Progenitor cell of endocrine pancreas (in vitro differentiated cells): ENCODE measurements at places on chromosomes 1 and 21. TPM values are rescaled to one million over a fixed set of nuclear protein-coding genes. Genes with fewer than 3 reads are reported as not detected.

- H3K27ac ChIP-seq: no peak overlapping the region
- no peaks in the 10 kb centered on the region for H3K27me3 ChIP-seq
- H3K36me3 ChIP-seq: peaks cover 47% of the 10 kb centered on the region
- peaks cover 13% of the 10 kb centered on the region for H3K4me1 ChIP-seq
- H3K4me3 ChIP-seq: no peak overlapping the region
Measured at GRCh38 chr1:94827434-94827833, 7.3 kb downstream of the SLC44A3 start.

- DNase-seq: no peak
- H3K36me3 ChIP-seq: no peaks in the 10 kb centered on the region
- H3K4me1 ChIP-seq: no peaks in the 10 kb centered on the region
- no peak overlapping the region for H3K4me3 ChIP-seq
Measured at GRCh38 chr1:93629101-93630059, 52.3 kb downstream of the BCAR3 start.

DNA sequence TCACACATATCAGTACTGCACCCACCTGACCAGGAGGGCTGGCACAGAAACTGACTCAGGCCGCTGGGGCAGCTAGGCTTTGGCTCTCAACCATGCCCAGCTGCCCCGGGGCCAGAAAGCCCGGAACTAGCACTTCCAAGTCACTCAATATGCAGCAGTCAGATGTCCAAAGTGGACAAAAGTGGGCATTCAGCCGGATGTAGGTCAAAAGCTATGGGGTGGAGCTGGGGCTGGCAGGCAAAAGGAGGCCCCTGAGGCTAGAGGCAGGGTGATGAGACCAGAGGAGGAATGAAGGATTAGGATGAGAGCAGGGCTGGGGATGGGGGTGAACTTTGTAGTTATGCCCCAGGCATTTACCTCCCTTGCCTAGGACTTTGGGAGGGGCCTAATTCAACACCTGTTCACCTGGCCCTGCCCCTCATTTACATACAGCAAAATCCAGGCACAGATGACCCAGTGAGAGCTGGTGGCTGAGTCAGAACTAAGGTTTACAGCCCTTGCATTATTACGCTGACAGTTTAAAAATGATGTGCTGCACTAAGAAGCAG, 30.7 kb upstream of the EDN2 start:
- peaks cover 1% of the 10 kb centered on the region for H3K4me1 ChIP-seq
- H3K27ac ChIP-seq: no peak overlapping the region
- peaks cover 19% of the 10 kb centered on the region for H3K27me3 ChIP-seq
- no peaks in the 10 kb centered on the region for H3K36me3 ChIP-seq
- no peak for DNase-seq

The ZNF684 gene
- total RNA-seq: 5.0 and 5.2 TPM in 2 replicates

DNA sequence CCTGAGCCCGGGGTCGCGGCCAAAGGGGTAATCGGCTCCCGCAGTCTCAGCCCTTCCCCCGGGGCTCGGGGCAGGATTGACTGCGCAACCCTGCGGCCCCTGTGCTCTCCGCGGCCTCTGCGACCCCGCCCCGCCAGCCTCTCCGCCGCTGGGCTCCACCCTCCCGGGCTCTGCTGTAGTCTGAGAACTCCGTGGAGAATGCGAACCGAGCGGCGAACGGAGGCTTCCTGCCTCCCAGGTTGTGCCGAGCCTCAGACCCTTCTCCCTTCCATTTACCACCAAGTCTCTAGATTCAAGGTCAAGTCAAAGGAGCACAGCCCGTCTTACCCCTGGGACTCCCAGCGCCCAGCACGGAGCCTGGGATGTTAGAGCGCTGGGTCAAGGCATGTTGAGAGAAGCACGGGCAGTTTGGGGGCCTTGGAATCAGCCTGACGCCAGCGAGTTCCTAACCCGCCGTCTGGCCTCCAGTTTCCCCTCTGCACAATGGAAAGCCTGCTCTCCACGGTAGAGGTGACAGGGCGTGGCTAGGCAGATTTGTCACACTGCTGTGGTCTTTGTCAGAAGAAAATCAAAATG, 3.0 kb downstream of the ATP2B4 start:
- H3K4me1 ChIP-seq: peaks cover 39% of the 10 kb centered on the region
- peaks cover 1% of the 10 kb centered on the region for H3K36me3 ChIP-seq
- DNase-seq: peak; percentile 32
- peak overlapping the region; percentile 62 for H3K27ac ChIP-seq
- H3K27me3 ChIP-seq: peaks cover 15% of the 10 kb centered on the region

GRCh38 chr1:38152351-38153065, 105.9 kb upstream of the POU3F1 start:
- DNase-seq: no peak
- no peaks in the 10 kb centered on the region for H3K4me1 ChIP-seq
- H3K36me3 ChIP-seq: no peaks in the 10 kb centered on the region

DNA sequence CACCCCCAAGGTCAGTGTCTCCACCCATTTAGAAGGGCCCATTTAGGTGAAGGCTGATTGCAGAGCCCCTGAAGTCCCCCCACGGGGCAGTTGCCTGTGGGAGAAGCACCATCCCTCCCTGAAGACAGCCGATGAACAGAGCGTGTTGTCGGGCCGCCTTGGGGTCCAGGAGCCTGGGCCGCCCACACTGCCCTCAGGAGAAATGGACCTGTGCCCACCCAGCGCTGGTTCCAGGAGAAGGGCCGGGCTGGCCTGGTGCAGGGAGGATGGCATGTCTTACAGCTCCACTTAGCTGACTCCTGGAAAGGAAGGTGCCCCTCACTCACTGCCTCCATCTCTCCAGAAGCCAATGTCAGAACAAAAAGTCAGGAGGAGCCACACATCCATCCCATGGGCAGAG, 252.7 kb upstream of the VAMP3 start:
- no peak overlapping the region for H3K4me3 ChIP-seq
- no peak for DNase-seq
- no peak overlapping the region for H3K27ac ChIP-seq
- H3K4me1 ChIP-seq: no peaks in the 10 kb centered on the region
- peaks cover 24% of the 10 kb centered on the region for H3K27me3 ChIP-seq

DNA sequence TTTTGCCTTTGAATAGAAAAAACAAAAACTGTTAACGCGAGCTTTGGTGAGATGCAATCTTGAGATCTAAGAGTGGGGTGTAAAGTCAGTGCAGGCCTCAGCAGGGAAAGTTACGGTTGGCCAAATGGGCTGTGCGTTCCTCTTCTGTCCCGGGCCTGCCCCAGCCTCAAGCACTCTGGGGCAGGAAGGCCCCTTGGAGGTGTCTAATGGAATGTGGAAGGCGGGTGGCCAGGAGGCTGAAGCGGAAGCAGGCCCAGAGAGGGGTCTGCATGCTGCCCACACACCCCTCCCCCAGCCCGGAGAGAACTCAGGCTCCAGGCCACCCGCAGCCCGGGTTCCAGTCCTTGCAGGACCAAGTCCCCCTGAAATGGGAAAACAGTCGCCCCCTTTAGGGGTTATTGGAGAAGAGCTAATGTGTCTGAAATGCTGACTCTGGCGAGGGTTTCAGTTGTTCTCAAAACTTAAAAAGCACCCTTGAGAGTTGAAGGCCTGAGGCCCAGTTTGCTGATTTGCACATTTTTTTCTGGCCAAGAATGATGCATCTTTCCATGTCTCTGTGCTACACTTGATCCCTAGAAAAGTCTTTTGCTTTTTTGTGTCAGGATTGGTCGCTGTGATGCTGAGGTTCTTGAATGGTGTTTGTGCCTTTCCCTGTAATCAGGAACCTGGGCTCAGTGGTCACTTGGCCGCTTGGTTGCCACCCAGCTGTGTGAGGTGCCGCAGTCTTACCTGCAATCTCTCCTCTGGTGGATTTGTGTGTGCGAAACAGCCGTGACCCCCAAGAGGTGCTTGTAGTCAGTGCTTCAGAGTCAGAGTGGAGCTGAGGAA, 2.0 kb downstream of the COL18A1 start:
- DNase-seq: no peak
- H3K4me3 ChIP-seq: peak overlapping the region; percentile 69
- no peaks in the 10 kb centered on the region for H3K36me3 ChIP-seq
- peak overlapping the region; percentile 90 for H3K27ac ChIP-seq

The OR2T35 gene
- total RNA-seq: not detected in 2 replicates

The KLHDC7A gene
- total RNA-seq: 0.96 and 1.6 TPM in 2 replicates

DNA sequence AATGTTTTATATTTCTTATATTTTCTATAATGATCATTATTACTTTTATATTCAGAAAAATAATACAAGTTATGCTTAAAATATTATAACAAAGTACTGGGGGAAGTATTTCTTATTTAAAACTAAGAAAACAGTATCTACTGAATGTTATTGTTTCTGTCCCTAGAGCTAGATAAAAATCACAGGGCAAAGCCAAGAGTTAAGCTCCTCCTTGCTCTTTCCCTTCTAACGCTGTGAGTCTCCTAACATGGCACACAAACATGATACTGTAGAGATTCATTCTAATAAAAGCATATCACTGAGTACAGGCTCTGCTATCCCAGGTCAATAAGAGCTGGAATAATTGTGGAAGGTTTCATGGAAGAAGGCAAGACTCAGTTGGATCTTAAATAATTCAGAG, 53.4 kb downstream of the PTPN14 start:
- peaks cover 6% of the 10 kb centered on the region for H3K36me3 ChIP-seq
- no peak for DNase-seq

GRCh38 chr1:225253173-225253572, 174.7 kb downstream of the LBR start:
- H3K4me3 ChIP-seq: no peak overlapping the region
- H3K27ac ChIP-seq: no peak overlapping the region
- no peaks in the 10 kb centered on the region for H3K4me1 ChIP-seq

GRCh38 chr1:219806642-219807041, 121.7 kb downstream of the SLC30A10 start:
- no peak for DNase-seq
- H3K4me3 ChIP-seq: no peak overlapping the region
- H3K4me1 ChIP-seq: no peaks in the 10 kb centered on the region

GRCh38 chr1:54542120-54542961, 5.7 kb upstream of the ACOT11 start:
- H3K27me3 ChIP-seq: peaks cover 39% of the 10 kb centered on the region
- no peaks in the 10 kb centered on the region for H3K36me3 ChIP-seq
- H3K4me3 ChIP-seq: peak overlapping the region; percentile 73
- peak overlapping the region; percentile 86 for H3K27ac ChIP-seq
- H3K4me1 ChIP-seq: peaks cover 5% of the 10 kb centered on the region

The PLA2G4A gene
- total RNA-seq: 0.72 and 1.00 TPM in 2 replicates

- no peaks in the 10 kb centered on the region for H3K36me3 ChIP-seq
- DNase-seq: no peak
- H3K27me3 ChIP-seq: peaks cover 49% of the 10 kb centered on the region
- peaks cover 2% of the 10 kb centered on the region for H3K4me1 ChIP-seq
- no peak overlapping the region for H3K4me3 ChIP-seq
- H3K27ac ChIP-seq: no peak overlapping the region
Measured at GRCh38 chr1:175318633-175319032, 126.1 kb upstream of the KIAA0040 start.

DNA sequence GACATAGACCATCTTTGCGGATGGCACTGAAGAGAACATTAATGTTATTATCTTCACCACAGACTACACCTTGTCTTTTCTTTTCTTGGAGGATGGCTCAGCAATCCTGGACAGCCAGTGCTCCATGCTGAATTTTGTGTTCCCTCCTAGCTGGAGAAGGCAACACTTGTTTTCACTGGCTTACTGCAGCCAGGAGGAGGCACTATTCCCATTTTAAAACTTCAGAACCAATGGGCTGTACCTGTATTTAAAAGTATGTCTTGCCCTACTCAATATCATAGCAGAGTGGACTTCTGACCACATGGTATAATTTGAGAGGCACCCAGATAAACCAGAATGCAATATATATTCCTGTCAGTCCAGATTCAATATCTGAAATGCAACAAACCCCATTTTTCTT, 53.3 kb upstream of the POGK start:
- no peaks in the 10 kb centered on the region for H3K4me1 ChIP-seq
- no peaks in the 10 kb centered on the region for H3K36me3 ChIP-seq
- no peaks in the 10 kb centered on the region for H3K27me3 ChIP-seq
- DNase-seq: no peak
- no peak overlapping the region for H3K27ac ChIP-seq

DNA sequence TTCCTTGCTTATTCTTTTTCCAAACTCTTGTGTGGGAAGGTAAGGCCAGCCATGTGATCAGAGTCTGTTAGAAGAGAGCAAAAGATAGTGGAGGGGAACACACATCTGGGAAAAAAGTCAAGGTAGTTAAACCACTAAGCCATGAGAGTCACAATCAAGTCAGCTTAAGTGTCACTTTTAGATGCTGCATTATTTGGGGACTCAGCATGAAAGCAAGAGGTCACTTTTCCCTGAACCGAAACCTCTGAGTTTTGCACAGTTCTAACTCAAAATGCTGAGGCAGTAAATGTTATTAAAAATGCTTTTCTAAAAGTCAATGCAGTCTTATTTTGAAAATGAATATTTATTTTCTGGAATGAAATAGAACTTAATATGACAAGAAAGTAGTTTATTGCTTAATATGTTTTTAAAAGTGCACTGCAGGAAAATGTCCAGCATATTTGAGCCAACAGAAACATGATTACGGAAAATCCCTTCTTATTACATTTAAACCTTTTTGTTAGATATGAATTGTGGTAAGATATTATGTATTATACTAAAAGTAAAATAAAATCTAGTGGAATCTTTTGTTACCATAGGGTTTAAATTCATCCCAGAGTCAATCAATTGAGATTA, 69.3 kb downstream of the RBM11 start:
- H3K36me3 ChIP-seq: no peaks in the 10 kb centered on the region
- H3K27ac ChIP-seq: no peak overlapping the region
- no peak overlapping the region for H3K4me3 ChIP-seq
- H3K27me3 ChIP-seq: peaks cover 7% of the 10 kb centered on the region
- peaks cover 12% of the 10 kb centered on the region for H3K4me1 ChIP-seq

DNA sequence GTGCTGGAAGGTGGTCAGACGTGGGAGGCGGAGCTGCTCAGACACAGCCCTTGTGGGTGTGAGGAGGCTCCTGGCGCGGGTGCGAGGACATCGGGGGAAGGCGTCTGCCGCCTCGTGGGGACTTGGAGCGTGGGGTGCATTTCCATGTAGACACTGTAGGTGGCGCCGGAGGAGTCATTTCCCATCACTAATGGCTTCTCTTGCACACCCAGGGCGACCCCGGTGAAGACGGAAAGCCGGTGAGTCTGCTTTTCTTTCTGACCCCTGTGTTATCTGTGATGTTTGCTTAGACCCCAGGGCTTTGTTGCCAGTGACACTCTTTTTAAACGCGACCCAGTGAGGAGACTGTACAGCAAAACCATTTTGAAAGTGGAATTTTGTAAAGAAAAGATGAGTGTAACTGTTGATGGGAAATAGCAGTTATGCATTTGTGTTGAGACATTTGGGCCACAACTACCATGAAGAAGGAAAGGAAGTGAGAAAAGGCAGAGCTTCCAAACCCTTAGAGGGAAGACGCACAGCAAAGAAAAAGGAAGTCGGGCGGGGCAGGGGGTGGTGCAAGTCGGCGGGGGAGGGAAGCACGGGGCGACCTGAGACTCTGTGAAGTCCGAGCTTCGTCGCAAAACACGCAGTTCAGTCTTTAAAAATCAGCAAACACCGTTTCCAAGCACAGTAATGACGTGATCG, 64.0 kb downstream of the SLC19A1 start:
- H3K4me1 ChIP-seq: peaks cover 6% of the 10 kb centered on the region
- H3K4me3 ChIP-seq: no peak overlapping the region
- no peaks in the 10 kb centered on the region for H3K27me3 ChIP-seq
- H3K36me3 ChIP-seq: peaks cover 18% of the 10 kb centered on the region

- no peak overlapping the region for H3K4me3 ChIP-seq
- no peaks in the 10 kb centered on the region for H3K36me3 ChIP-seq
- peak overlapping the region; percentile 8 for H3K27ac ChIP-seq
- DNase-seq: no peak
- H3K4me1 ChIP-seq: peaks cover 42% of the 10 kb centered on the region
Measured at GRCh38 chr21:41707231-41707959, 59.5 kb downstream of the RIPK4 start.

The RNF2 gene
- total RNA-seq: 35.1 and 37.5 TPM in 2 replicates
